Right hindlimb (tissue), 1 donor: ENCODE measurements at places on chromosomes 1 and 21.

DNA sequence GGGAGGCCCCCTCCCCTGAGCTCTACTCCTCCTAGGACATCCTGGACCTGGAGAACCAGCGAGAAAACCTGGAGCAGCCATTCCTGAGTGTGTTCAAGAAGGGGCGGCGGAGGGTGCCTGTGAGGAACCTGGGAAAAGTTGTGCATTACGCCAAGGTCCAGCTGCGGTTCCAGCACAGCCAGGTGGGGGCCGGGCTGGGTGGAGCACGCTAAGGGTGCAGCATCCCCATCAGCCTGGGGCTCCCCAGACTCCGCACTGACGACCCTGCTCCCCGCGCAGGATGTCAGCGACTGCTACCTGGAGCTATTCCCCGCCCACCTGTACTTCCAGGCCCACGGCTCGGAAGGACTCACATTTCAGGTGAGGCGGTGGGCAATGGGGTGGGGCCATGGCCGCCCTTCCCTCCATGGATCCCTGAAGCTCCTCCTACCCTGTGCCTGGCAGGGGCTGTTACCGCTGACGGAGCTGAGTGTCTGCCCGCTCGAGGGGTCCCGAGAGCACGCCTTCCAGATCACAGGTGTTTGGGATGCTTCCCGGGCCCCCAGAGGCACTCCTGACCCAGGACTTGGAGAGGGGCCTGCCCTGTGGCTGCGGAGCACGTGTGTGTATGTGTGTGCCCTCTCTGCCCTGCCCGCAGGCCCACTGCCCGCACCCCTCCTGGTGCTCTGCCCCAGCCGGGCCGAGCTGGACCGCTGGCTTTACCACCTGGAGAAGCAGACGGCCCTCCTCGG, 4.1 kb downstream of the PLEKHN1 start:
- DNase-seq: peak; percentile 17

- no peak for DNase-seq
Observed at GRCh38 chr1:116852910-116853309, 56.8 kb upstream of the PTGFRN start.

GRCh38 chr1:58390091-58390490, 156.4 kb downstream of the OMA1 start:
- no peak for DNase-seq

GRCh38 chr1:110702260-110702659, 27.5 kb upstream of the KCNA3 start:
- no peak for DNase-seq

GRCh38 chr1:234437423-234438171, 41.4 kb downstream of the TARBP1 start:
- DNase-seq: no peak

- DNase-seq: peak; percentile 99
Observed at GRCh38 chr1:39408641-39409054, 82.8 kb upstream of the BMP8A start.

- peak; percentile 20 for DNase-seq
Observed at GRCh38 chr1:238960071-238960470, 426.3 kb upstream of the CHRM3 start.

GRCh38 chr1:46580140-46580903, 23.7 kb downstream of the MKNK1 start:
- no peak for DNase-seq

DNA sequence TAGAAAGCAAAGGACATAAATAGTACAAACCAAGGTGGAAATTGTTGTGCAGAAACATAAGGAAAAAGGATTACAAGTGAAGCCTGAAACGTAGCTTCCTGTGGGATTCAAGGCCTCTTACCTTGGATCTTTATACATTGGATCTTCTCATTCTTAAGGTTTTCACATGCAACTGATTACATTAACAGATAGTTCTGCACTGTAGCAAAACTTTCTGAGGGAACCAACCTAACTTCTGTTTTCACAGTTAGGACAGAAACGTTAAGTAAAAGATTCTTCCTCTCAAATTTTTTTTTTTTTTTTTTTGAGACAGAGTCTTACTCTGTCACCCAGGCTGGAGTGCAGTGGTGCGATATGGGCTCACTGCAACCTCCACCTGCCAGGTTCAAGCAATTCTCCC, 7.8 kb upstream of the TM2D1 start:
- no peak for DNase-seq

DNA sequence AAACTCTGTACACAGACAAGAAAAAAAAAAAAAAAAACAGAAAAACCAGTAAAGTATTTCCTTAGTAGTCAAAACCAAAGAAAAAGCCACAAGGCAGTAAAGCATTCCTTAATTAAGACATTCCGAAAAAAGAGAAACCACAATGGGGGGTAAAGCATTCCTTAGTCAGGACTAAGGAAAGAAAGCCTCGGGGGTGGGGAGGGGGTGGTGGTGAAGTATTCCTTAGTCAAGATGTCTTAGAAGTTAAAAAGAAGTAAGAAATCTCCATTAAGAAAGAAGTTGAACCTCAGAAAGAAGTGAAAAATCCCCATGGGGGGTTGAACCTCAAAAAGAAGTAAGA, 28.2 kb upstream of the FMO1 start:
- peak; percentile 23 for DNase-seq

DNA sequence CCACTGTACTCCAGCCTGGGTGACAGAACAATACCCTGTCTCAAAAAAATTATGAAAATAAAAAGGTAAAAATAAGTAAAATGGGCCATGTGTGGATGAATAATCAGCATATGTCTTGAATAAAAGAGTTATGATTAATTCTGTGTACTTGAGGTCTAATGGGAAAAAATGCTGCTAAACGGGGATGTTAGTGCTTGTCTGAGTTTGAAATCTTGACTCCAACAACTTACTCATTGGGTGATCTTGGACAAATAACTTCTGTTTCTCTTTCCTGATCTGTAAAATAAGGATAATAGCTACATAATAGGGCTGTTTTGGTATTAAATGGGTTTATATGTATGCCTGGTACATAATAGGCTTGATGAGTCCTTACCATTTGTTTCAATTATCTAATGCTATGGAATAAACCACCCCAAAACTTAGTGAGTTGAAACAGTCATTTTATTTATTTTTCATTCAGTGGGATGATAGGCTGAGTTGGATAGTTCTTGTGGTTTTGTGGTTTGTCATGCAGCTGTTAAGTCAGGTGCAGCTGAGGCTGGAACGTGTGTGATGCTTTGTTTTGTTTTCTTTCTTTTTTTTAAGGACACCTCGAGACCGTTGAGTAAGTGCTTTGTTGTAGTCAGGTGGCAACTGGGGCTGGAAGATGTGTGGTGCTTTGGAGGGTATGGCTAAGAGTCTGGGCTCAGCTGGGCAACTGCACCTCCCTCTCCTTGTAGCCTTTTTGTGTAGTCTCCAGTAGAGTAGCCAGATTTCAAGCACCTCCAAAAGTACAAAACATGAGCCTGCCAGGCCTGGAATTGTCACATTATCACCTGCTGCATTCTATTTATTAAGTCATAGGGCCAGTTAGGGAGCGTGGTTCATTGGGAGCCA, 4.9 kb downstream of the MDM4 start:
- DNase-seq: no peak

- DNase-seq: no peak
Observed at GRCh38 chr1:182169203-182169602, 107.7 kb upstream of the ZNF648 start.

GRCh38 chr21:27526451-27526850, 559.6 kb upstream of the ADAMTS5 start:
- no peak for DNase-seq

DNA sequence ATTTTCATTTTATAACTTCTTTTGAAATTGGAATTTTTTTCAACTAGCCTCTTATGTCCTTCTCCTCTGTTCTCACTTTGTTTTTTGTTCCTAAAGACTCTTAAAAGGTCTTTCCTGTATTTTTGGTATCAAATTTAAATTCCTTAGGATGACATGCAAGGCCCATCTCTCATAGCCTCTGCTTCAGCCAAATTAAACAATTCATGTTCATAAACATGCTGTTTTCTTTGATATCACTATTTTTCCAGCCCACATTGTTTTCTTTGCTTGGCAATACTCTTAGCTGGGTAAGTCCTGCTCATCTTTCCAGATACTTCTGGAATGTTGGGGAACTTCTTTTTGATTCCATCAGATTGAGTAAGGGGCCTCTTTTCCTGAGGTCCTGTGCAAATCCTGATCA, 55.8 kb upstream of the GPR88 start:
- no peak for DNase-seq

GRCh38 chr21:38220270-38220737, 36.5 kb upstream of the KCNJ15 start:
- DNase-seq: no peak

DNA sequence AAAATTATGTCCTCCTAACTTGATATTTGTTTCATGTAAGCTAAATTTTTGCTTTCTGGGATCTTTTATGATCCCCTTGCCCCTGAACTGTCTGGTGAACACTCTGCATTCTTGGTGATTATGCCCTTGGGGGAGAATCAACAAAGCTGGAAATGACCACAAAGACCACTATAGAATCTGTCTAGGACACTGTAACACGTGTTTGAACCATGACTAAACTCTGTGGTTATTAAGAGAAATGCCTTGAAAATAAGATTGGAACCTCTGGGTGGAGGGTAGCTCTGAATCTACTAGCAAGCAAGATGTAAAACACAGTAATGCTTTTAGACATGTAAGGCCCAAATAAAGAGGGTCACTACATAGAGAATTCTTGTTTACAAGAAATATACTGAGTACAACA, 237.5 kb downstream of the HMCN1 start:
- DNase-seq: no peak

DNA sequence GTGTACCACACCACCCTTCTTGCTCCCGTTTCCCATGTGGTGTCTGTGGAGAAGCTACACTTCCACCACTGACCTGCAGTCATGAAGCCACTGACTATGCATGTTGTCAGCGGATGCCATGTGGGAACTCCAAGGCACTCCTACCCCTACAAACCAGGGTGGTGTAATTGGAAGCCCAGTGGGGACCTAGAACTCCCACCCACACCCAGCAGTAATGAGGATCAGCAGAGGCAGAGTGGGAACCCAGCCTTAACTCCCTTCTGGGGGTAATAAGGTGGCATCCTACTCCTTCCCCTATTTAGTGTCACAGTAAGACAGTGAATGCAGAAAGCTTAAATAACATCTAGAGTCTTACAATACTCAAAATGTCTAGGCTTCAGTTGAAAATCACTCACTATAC, 78.4 kb downstream of the SPATA46 start:
- DNase-seq: no peak

GRCh38 chr1:154222918-154223317, 2.2 kb downstream of the UBAP2L start:
- DNase-seq: no peak

GRCh38 chr1:31422505-31423319, 9.7 kb downstream of the SERINC2 start:
- DNase-seq: peak; percentile 75

DNA sequence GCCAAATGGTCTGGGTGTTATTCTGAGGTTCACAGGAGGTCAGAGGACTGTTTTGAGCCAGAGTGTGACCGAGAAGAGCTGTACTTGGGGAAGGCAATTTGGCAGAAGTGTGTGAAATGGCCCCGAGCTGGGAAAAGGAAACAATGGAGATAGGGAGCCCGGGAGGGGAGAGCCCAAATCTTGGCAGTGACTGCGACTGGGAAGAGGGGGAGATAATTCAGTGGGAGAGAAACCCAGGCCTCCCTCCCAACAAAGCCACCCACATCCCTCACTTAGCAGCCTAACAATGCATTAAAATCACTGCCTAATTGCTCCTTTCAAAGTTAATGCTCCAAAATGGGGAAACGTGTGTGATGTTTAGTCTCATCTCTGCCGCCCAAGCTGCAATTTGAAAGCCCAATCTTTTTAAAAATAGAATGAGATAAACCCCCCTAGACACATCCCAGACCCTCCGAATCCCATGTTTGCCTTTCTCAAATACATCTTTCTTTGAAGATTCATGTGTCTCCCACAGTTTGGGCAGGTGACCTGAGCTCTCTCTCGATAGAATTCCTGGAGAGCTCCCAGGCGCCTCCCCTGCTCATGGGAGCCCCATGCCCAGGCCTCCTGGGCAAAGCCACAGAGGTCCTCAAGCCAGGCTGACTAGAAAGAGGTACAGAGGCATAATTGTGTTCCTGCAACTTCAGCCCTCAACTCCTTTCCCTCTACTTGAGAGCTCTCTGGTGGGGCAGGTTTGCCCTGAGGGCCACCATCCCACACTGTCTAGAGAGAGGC, 17.3 kb downstream of the LRRC52 start:
- peak; percentile 30 for DNase-seq

DNA sequence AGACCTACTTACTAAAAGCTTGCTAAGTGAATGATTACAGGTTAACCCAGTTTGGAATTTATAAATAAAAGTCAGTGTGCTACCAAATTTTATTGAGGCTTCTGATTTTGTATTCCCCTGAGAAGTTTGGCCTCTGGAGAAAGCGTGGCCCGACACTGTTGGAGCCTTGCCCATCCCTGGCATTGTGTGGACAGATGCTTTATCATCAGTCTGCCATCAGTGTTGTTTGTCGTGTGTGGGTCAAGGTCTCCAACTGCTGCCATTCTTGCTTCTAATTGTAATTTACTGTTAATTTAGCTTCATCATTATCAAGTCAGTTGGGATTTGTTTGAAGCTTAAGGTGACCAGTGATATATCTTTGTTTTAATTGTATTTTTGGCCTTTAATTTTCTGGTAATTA, 62.0 kb upstream of the LPGAT1 start:
- no peak for DNase-seq

DNA sequence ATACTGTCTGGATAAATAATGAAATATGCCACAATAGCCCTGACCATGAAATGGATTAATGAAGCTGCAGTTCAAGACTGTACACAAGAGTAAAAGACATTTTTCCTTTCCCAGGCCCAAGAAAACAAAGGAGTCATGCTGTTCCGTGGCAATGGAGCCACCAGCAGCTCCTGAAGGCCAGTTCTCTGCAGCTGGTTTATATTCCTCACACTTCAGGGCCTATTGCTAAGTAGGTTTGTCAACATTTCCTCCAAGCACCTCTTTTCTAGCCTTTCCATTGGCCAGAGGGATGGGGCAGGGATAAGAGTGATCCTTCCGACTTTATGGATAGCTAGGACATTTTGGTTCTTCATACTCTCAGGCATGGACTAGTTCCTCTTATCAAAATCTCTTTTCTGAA, 24.2 kb upstream of the RGL1 start:
- DNase-seq: no peak

DNA sequence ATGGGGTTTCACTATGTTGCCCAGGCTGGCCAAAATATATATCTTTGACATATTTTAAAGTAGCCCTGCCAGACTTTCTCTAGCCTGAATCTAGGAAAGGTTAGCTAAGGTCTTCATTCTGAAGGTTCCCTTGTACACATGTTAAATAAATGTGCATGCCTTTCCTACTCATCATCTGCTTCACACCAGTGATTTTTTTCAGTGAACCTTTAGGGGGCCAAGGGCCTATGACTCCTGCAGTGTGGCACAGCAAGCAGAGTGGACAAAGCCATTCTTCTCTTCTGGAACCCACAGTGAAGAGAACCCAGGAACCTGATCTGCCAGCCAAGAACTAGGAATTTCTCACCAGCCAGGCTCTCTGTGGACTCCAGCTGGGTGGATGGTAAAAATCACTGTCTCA, 22.9 kb downstream of the CBR1 start:
- DNase-seq: no peak

DNA sequence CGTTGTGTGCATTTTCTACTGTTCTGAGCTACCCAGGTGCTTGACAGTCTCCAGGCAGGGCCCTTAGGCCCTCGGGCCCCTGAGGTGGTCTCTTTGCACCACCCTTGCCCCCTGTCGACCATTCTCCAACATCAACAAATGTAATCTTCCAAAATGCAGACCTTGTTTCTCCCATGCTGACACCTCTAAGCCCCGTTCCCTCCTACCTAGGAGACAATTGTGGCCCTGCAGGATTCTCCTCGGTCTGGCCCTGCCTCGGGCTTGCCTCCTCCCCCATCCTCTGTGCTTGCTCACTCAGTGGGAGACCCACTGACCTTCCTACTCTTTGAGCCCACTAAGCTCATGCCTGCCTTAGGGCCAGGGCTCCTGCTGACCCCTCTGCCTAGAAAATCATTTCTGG, 104.2 kb upstream of the TARDBP start:
- DNase-seq: no peak

GRCh38 chr21:38824124-38824822, 18.5 kb downstream of the ETS2 start:
- DNase-seq: no peak
